ENCODE measurements at places on chromosomes 12 and 14.

DNA sequence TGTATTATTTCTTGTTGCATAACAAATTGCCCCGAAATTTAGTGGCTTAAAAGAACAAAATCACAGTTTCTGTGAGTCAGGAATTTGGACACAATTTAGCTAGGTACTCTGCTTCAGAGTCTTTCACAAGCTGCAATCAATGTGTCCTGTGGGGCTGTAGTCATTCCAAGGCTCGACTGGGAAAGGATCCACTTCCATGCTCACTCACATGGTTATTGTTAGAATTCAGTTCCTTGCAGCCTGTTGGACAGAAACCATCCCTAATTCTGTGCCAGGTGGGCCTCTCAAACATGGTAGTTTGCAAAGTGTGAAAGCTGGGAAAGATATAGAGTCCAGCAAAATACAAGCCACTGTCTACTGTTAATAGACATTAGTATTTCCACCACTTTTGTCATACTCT is 59.7 kb upstream of the ARID2 start:
- DNase-seq, result no peak

GRCh38 chr14:85205875-85206274 is 324.1 kb upstream of the FLRT2 start:
- DNase-seq, result no peak

- no peak for DNase-seq
Measured at GRCh38 chr14:32865827-32866376, 72.8 kb upstream of the NPAS3 start.

GRCh38 chr14:24633353-24633752 is 637 bp downstream of the GZMB start:
- no peak for DNase-seq

DNA sequence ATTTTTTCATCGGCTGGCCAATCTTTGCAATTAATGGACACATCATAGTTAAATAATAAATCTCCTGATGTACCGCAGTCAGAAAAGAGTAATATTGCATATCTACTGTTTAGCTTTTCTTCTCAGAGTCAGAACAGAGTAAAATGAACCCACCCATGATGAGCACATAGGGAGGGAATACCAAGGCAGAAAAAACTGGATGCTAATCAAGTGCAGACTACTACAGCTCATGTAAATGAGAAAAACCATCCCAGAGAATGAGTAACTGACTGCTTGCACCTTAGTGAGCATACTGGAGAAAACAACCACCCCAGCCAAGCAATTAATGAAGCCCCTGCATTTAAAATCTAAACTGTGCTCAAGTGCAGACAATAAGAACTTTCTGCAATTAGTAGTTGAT is 483.7 kb downstream of the MDGA2 start:
- DNase-seq, result no peak

GRCh38 chr12:44154128-44154527 is 318.2 kb downstream of the TMEM117 start:
- no peak for DNase-seq

DNA sequence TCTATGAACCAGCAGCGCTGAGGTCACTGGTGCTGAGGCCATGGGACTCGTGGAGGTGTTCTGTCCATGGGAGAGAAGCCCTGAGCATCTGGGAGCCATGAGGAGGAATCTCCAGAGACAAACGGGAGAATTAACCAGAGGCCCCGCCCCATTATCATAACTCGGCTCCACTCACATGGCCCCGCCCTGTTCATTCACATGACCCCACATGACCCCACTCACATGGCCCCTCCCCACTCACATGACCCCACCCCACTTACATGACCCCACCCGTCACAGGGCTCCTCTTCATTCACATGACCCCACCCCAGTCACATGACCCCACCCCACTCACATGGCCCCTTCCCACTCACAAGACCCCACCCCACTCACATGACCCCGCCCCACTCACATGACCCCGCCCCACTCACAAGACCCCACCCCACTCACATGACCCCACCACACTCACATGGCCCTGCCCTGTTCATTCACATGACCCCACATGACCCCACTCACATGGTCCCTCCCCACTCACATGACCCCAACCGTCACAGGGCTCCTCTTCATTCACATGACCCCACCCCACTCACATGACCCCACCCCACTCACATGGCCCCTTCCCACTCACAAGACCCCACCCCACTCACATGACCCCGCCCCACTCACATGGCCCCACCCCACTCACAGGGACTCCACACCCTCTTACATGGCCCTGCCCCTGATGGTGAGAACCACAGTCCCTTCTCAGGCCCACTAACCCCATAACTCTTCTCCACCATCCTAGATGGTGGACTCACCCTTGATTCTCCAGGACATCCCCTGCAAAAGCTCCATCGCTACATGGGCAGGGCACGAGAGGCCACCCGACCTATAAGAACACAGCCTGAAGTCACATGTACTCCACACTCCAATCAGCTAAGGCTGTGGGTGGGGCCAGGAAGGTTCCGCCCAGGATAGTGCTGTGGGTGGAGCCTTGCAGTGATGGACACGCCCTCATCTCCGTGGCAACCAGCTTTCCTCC is 151.1 kb upstream of the SFSWAP start:
- DNase-seq, result no peak

DNA sequence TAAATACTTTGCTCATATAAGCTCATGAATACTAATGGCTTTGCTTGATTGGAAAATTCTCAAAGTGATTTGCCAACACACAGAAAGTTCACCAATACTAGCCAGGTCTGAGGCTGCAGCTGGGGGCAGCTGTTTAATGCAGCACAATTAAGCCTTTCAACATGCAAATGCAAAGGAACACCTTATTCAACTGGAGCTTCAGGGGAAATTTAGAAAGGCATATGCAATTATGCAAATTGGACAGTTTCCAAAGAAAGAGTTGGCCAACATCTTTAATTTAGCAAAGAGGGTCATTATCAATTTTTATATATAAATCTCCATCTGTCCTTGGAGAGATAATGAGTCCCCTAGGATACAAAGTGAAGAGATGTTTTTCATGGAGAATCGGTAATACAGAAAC is 40.2 kb upstream of the OTOGL start:
- DNase-seq, result no peak

GRCh38 chr12:116213885-116214527 is 63.5 kb downstream of the MED13L start:
- no peak for DNase-seq

DNA sequence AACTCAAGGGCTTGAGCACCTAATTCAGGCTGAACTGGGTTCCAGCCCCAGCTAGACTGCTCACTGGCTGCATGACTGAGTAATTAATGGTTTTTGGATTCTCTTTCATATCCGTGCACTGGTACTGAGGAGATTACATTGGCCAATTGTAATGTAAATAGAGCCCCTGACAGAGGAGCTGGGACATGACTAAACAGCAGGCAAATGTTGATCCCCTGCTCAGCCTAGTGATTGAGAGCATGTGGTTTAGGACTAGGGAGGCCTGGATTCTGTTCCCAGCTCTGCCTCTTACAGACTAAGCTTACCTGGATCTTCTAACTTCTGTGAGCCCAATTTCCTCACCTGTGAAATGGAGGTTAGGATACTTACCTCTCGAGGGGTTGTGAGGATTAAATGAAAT is 204.3 kb downstream of the ESR2 start:
- no peak for DNase-seq

DNA sequence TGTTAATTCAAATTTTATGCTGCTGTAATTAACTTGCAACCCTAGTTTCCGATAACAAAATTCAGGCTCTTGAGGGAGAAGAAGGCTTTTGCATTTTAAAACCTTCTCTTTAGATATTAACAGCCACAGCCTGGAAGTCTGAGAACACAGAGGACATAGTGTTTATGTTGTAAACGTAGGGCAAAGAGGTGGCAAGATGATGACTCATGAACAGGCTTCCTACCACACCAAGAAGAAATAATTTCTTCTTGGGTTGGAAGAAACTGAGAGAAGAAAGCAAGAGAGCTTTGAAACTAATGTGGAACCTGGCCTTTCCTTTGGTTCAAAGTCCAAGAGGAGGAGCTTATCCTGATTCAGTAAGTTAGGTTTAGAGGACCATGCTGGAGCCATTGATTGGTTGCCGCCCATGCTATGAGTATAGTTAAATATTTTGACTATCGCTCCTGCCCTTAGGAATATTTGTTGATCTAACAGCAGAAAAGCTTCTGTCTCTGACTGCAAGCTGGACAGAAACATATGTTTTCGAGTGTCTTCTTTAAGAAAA is 31.8 kb downstream of the CCDC198 start:
- no peak for DNase-seq

DNA sequence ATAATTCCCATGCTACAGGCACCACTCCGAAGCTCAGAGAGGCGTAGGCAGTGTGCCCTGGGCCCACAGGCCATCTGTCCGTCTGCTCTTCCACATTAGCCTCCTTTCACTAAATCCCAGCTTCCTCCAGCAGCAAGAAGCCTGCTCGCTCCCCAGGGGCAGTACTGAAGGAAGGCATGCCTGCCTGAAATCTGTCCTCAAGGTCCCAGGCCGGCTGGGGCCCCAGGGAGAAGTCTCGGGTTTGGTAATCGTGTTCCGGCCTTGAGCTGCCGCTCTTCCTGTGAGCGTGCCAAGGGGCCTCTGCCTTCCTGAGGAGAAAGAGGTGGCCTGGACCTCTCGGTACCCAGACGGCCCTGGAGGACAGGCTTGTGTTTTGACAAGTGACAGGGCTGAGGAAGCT is 15.2 kb upstream of the DLK1 start:
- DNase-seq, result no peak

- DNase-seq, result no peak
Measured at GRCh38 chr12:41123871-41124270, 64.2 kb upstream of the PDZRN4 start.

DNA sequence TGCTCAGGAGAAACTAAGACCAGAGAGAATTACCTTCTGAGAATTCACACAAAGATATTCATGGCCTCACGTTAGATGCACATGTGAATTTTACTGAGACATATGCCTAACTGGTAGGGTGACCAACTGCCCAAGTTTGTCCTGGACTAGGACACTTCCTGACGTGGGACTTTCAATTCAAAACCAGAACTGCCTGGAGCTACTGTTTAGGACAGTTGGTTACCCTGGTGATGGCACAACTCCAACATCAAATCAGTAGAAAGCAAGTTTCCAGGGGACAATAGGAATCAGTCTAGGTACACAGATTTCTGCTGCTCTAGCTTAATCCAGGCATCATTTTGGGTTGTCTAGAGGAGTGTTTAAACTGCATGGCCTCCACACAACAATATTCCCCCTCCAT is 178.7 kb downstream of the GXYLT1 start:
- DNase-seq, result no peak

- no peak for DNase-seq
Measured at GRCh38 chr12:118357257-118358007, 15.3 kb downstream of the TAOK3 start.

DNA sequence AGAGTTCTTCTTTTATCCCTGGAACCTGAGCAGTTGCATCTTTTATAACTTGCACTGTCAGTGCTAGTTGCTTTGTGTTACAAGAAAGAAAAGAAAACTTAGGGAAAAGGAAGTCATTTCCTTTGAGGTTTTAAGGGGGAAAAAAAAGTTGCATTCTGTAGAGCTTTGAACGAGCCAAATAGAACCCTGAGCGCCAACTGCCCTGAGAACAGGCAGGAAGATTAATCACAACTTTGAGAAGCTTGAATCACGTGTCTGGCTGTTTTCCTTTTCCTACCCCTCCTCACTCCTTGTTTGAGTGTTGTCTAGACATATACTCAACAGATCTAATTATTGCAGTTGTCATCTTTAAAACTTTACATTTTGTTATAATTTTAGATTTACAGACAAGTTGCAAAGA is 12.5 kb downstream of the PCNX1 start:
- no peak for DNase-seq

DNA sequence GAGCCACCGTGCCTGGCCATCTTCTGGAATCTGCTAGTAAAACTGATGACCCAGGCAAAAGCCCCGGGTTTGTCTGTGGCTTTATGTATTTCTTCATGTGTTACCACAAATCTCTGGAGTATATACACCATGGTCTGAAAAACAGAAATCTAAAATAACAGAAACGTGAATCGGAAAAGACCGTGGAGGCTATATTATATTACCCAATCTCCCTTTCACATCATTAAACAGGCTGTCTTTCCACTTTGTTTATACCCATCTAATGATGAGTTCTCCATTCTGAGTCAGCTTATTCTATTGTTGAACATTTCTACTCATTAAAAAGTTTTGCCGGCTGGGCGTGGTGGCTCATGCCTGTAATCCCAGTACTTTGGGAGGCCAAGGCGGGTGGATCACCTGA is 9.5 kb upstream of the AJUBA start:
- DNase-seq, result no peak

GRCh38 chr12:77919450-77919849 is 88.8 kb downstream of the NAV3 start:
- DNase-seq, result no peak

DNA sequence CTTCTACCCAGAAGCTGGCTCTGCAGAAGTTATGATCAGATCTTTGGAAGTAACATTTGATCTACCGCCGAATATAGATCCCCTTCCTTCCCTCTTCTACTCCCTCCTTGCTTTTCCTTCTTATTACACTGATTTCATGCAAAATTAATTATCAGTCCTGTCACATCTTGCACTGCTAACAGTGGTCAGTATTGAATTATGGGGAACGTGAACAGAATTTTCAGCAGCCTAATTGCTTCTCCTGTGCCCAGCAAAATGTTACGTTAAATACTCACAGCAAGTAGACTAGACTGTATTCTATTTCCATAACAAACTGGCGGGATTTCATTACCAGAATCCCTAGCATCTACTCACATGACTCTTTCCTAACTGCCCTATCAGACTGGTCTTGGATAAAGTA is 596.9 kb downstream of the DIO2 start:
- DNase-seq, result no peak

DNA sequence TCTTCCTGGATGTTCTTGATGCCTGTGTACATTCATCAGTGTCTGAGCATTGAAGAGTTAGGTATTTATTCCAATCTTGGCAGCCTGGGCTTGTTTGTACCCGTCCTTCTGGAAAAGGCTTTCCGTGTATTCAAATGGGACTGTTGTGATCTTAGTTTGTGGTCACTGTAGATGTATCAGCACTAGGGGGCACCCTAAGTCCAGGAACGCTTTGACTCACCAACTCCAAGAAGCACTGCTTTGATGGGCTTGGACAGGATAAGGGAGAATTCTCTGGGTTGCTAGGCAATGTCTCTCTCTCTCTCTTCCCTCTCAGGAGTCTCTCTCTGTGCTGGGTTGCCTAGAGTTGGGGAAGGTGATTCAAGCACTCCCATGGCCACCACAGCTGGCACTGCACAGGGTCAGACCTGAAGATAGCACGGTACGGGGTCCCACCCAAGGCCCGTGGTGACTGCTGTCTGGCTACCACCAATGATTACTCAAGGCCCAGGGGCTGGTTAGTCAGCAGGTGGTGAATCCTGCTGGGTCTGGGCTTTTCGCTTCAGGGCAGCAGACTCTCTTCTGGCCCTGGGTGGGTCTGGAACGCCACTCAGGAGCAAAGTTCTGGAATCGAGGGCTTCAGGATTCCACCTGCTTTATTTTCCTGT is 211.1 kb upstream of the RGS6 start:
- no peak for DNase-seq

GRCh38 chr14:60599727-60600126 is 49.5 kb downstream of the SIX1 start:
- no peak for DNase-seq

- DNase-seq, result no peak
Measured at GRCh38 chr14:83541147-83541546, 1988.8 kb upstream of the FLRT2 start.

Data from hypothalamus (tissue), 51 donors.